ENCODE measurements at places on chromosomes 12 and 14. TPM values are rescaled to one million over a fixed set of nuclear protein-coding genes. Genes with fewer than 3 reads are reported as not detected.

The DTX1 gene
- polyA plus RNA-seq = 7.3 TPM

The KRT78 gene
- polyA plus RNA-seq = not detected

The CDH24 gene
- polyA plus RNA-seq = 5.4 TPM

The RAB5B gene
- polyA plus RNA-seq = 72.5 TPM

The NINJ2 gene
- 0.69 TPM for polyA plus RNA-seq

The SP1 gene
- polyA plus RNA-seq = 15.1 TPM

The TBC1D30 gene
- polyA plus RNA-seq = 4.2 TPM

The SLC4A8 gene
- polyA plus RNA-seq = 3.4 TPM

The LYZ gene
- polyA plus RNA-seq = 7.1 TPM

The HIF1A gene
- 57.8 TPM for polyA plus RNA-seq

The CLEC9A gene
- polyA plus RNA-seq = not detected

The DAZAP2 gene
- polyA plus RNA-seq = 363 TPM

The PTPN21 gene
- 5.3 TPM for polyA plus RNA-seq

The LHX5 gene
- polyA plus RNA-seq = not detected

The CLEC6A gene
- not detected for polyA plus RNA-seq

The DCN gene
- 239 TPM for polyA plus RNA-seq

The OR6C76 gene
- polyA plus RNA-seq = not detected

The SIX1 gene
- polyA plus RNA-seq = 0.13 TPM

Measured in kidney (tissue), 22 donors.